Activated T-cell treated with anti-CD3 and anti-CD28 coated beads, Interleukin-2, amount 50 U/mL, for 4 hours (primary cell): ENCODE measurements at places on chromosomes 6 and 20. TPM values are rescaled to one million over a fixed set of nuclear protein-coding genes. Genes with fewer than 3 reads are reported as not detected.
A peak's percentile ranks its signal among the peaks of the same experiment; 100 is the strongest.

ERVFRD-1 gene
- total RNA-seq: not detected

SIRPD gene
- total RNA-seq: not detected

CLPSL1 gene
- not detected for total RNA-seq

HLA-DMA gene
- 6.4 TPM for total RNA-seq

MLN gene
- total RNA-seq: not detected

GRCh38 chr6:53673162-53673727 is 7.7 kb upstream of the KLHL31 start:
- no peak for DNase-seq

GRCh38 chr6:133983099-133983939 is 30.3 kb downstream of the TBPL1 start:
- peak; percentile 42 for DNase-seq

DNA sequence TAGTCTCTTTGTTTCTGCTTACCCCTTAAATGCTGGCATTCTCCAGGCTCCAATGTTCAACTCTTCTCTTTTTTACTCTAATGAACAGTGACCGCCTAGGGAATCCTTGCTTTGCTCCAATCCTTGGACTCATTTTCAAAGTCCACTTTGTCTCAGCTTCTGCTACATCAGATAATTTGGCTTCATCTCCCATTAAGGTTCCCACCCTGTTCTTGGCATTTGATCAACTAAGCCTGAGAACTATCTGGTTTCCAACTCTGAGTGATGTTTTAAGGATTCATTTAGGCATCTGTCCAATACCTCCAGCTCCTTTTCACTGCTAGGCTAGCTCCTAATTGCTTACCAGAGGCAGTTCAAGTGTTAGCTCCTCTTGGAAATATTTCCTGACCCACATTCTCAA is 64.9 kb downstream of the ME1 start:
- DNase-seq: no peak

DNA sequence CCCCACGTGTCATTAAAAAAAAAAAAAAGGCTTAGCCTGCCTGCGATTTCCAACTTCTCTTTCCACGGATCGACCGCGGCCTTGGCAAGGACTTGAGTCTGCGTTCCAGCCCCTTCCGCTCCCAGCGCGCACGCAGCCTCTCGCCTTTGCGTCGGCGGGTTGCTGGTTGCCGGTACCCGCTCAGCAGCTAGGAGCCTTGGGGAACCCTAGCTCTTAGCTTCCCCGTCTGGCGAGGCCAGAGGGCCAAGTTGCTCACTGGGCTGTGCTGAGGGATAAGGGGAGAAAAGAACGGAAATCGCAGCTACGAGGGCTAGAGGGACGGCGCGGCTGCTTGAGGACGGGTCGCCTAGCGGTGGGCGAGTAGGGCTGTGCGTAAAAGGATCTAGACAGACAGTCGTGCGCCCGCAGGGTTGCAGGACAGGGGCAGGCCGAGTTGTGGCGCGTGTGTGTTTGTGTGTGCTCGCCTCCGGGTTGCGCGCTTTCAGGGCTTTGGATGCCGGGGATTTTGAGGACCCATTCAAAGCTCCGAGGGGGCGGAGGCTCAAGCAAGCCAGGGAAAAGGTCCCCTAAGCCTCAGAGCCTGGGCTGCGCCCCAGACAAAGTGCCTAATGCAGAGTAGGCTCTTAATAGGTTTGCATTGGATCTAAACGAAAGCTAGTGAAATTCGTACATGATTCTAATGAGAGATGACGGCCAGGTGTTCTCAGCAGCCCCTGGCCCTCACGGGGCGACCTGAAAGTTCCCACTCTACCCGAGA is 40.5 kb upstream of the OSTM1 start:
- no peak for DNase-seq

- no peak for DNase-seq
These were observed 29.8 kb downstream of the SYCP2 start for GRCh38 chr20:59903621-59904020.

GRCh38 chr6:44073612-44074438 is 53.4 kb downstream of the MRPL14 start:
- no peak for DNase-seq

GRCh38 chr6:5490501-5491069 is 229.3 kb downstream of the FARS2 start:
- DNase-seq: no peak

- no peak for DNase-seq
These were observed 15.4 kb downstream of the SERAC1 start for GRCh38 chr6:158152659-158153058.

GRCh38 chr6:93417421-93418013 is 1.8 kb downstream of the EPHA7 start:
- no peak for DNase-seq
